CD4-positive, alpha-beta T cell treated with Interleukin-17A for 4 hours (primary cell): ENCODE measurements at places on chromosomes 3 and 15.

DNA sequence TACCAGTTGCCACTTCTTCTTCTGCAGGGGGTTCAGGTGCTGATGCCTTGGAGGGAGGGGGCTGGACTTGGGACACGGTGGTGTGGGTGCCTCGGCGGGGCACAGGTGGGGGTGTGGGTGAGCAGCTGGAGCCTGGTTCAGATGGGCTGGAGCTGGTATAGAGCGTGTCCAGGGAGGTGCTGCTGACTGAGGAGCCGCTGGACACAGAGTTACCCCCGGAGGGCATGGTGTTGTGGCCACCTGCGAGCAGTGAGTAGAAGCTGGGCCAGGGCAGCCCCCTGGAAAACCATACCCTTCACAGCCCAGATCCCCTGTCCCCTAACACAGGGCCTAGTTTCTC is 4.2 kb downstream of the NCKIPSD start:
- no peak for DNase-seq

DNA sequence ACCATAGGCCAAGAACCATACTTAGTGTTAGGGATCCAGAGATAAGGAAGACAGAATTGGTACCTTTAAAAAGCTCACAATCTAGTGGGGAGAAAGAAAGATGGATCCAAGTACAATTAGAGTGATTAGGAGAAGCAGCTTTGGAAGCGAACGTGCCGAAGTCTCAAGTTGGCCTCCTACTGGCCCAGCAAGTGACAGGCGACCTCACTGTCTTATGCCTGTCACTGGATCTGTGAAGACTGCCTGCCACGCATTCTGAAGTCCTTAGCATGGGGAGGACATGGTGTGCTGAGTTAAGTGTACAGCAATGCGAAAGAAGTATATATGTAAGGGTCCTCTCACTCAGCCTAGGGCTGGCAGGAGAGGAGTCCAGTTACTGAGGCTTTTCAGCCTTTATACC is 141.0 kb downstream of the GABRB3 start:
- no peak for DNase-seq

GRCh38 chr3:42852441-42852840 is 23.2 kb downstream of the CYP8B1 start:
- DNase-seq: no peak

GRCh38 chr3:69426291-69426966 is 40.5 kb upstream of the FRMD4B start:
- DNase-seq: no peak

- no peak for DNase-seq
These were observed 19.6 kb downstream of the CHRD start for GRCh38 chr3:184399410-184399809.

DNA sequence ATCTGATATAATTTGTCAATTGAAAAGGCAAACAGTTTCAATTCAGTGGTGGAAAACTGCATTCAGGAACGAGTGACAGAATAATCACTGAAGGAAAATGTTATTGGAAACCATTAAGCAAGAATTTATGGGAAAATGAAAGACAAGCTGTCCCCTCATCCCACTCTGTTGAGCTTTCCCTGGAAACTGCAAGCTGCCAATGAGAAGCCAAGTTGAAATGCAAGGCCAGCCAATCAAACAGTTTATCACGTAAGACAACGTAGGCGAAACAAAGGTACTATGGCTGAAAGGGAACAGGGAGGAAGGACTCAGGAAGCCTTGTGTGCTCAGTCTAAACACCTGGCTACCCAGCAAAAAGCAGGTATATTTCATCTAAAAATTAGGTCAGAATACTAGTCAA is 187.9 kb upstream of the ATP10A start:
- no peak for DNase-seq

DNA sequence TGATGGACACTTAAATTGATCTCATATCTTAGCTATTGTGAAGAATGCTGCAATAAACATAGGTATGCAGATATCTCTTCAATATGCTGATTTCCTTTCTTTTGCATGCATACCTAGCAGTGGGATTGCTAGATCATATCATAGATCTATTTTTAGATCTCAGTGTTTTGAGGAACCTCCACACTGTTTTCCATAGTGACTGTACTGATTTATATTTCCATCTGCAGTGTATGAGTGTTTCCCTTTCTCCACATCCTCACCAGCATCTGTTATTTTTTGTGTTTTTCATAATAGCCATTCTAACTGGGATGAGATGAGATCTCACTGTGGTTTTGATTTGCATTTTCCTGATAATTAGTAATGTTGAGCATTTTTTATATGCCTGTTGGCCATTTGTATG is 17.1 kb upstream of the RASA2 start:
- DNase-seq: no peak

- DNase-seq: no peak
These were observed 80.6 kb downstream of the MYO9A start for GRCh38 chr15:72037321-72037720.

GRCh38 chr3:95715128-95715527 is 1099.3 kb upstream of the EPHA6 start:
- no peak for DNase-seq

- no peak for DNase-seq
These were observed 900.5 kb downstream of the EPHA3 start for GRCh38 chr3:90007778-90008499.

DNA sequence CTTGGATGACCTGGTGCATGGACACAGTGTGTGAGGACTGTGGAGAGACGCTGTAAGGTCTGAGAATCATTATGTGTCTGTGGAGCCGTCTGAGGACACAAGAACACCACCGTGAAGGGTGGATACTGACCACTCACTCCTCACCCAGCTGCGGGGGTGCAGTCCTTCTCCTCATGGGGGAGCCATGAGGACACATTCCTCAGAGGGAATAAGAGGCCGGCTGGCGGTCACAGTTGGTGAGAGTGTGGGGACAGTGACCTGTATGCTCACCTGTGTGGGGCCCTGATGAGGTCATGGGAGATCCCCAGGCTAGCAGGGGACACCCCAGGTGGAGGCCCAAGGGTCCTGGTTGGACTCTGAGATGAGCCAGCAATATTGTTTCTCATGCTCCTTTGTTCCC is 2.5 kb upstream of the TRPM1 start:
- DNase-seq: no peak

GRCh38 chr3:154105218-154105975 is 15.8 kb upstream of the ARHGEF26 start:
- DNase-seq: no peak

GRCh38 chr3:81565041-81565440 is 196.4 kb downstream of the GBE1 start:
- DNase-seq: no peak

- no peak for DNase-seq
These were observed 59.8 kb upstream of the ARHGEF3 start for GRCh38 chr3:56861511-56861910.

DNA sequence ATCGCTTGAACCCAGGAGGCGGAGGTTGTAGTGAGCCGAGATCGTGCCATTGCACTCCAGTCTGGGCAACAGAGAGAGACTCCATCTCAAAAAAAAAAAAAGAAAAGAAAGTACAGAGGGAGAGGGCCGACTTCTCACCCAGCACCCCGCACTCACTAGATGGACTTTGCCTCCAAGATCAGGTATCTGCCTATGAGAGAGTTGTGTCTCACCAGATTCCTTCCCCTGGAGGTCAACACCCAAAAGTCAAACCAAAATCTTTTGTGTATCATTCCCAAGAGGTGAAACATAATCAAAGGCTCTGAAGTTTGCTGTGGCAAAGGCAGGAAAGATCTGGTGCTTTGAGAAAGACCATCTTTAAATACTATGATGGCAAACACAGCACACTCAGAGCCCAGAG is 51.2 kb downstream of the HMCES start:
- no peak for DNase-seq

GRCh38 chr15:98835876-98836275 is 171.7 kb downstream of the PGPEP1L start:
- no peak for DNase-seq

DNA sequence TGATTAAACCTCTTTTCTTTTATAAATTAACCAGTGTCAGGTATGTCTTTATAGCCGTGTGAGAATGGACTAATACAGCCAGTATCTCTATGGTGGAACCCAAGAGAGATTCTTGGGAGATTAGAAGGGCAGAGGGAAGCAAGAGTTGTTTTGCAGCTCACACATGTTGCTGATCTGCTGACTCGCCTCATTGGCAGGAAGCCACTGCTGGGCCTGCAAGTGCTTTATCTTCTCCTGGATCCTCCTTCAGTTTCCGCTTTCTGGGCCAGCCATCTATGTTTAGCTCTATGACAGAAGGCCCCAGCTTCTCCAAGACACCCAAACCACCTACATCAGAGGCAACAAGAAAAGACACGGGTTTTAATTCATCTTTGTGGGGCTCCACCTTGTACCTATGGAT is 23.4 kb upstream of the GALNT15 start:
- no peak for DNase-seq

GRCh38 chr3:37630441-37630840 is 231.2 kb upstream of the CTDSPL start:
- no peak for DNase-seq

- no peak for DNase-seq
These were observed 34.2 kb upstream of the TF start for GRCh38 chr3:133712017-133712416.
